ENCODE measurements at places on chromosomes 1 and 21. TPM values are rescaled to one million over a fixed set of nuclear protein-coding genes. Genes with fewer than 3 reads are reported as not detected.
A peak's percentile ranks its signal among the peaks of the same experiment; 100 is the strongest.

GRCh38 chr1:214326406-214326805 lies 45.4 kb downstream of the SMYD2 start:
- DNase-seq = no peak

DNA sequence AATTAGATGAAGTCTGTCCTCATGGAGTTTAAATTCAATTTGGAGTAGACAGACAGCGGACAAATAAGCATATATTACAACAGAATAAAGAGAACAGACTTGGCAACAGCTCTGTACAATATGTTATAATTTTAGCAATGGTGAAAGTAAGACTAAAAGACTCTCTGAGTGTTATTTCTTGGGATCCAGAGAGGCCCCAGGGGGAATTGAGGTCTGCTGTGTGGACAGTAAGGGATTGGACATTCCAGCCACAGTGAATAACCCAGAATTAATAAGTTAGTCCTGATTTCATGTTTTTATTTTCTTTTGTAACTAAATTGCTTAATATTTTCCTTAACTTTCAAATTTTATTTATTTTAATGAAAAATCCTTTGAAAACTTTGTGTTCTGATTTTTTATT lies 101.7 kb downstream of the PATJ start:
- DNase-seq = no peak

DNA sequence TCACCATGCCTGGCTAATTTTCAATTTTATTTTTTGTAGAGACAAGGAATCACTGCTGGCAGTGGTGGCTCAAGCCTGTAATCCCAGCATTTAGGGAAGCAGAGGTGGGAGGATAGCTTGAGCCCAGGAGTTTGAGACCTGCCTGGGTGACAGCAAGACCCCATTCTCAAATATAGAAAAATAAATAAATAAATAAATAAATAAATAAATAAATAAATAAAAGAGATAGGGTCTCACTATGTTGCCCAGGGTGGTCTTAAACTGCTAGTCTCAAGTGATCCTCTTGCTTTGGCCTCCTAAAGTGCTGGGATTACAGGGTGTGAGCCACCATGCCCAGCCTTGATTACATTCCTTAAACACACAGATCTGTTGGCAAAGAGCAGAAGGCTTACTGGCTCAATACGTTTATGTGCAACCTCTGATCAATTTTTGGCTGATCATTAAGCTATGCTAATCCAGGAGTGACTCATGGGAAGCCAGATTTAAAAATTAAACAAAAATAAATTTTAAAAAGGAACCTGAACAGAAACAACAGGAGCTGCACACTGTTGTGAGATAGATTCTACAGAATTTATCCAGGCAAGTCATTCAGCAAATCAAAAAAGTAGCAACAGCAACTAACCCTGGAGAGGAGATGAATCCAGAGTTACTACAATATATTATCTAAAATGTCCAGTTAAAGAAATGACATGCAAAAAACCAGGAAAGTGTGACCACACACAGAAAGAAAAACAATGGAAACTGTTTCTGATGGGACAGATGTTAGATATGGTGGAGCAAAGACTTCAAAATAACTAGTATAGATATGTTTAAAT lies 79.4 kb downstream of the RPE65 start:
- no peak for DNase-seq

DNA sequence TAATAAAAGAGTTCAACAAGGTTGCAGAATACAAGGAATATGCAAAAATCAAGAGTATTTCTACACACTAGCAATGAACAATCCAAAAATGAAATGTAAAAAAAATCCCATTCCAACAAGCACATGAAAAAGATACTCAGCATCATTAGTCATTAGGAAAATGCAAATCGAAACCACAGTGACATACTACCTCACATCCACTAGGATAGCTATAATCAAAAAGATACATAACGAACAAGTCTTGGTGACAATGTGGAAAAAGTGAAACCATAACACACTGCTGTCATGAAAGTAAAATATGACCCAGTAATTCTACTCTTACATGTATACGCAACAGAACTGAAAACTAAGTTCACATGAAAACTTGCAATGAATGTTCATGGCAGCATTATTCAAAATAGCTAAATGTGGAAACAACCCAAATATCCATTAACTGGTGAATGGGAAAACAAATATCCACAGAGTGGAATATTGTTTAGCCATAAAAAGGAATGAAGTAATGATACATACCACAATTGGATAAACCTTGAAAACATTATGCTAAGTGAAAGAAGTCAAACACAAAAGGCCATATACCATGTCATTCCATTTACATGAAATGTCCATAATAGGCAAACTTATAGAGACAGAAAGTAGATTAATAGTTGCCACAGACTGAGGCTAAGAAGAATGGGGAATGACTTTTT lies 34.3 kb downstream of the PIK3R3 start:
- DNase-seq = no peak

- peak; percentile 39 for DNase-seq
Measured at GRCh38 chr21:41961753-41962152, 7.9 kb upstream of the C2CD2 start.

DNA sequence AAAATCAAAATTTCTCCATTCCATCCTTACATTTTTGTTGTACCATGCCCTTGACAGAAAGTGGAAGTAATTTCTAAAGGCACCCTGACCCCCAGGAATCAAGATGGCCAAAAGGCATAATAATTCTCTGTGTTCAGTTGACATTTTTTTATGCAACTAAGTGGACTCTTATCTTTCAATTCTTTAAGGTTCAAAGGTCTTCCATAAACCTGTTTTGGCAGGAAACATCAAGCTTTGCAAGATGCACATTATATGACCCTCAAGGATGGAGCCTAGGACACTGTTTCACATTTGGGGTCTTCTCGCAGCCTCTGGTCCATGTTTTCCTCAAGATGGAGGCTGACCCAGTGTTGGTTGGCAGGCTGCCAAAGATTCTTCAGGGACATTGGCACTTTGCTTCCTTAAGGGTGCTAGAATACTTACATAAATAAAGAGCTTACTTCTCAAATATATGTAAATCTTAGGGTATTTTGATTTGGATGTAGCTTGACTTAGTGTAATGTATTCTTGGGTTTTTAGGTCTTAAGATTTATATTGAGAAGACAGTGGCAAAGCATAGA lies 48.0 kb upstream of the COG2 start:
- no peak for DNase-seq

DNA sequence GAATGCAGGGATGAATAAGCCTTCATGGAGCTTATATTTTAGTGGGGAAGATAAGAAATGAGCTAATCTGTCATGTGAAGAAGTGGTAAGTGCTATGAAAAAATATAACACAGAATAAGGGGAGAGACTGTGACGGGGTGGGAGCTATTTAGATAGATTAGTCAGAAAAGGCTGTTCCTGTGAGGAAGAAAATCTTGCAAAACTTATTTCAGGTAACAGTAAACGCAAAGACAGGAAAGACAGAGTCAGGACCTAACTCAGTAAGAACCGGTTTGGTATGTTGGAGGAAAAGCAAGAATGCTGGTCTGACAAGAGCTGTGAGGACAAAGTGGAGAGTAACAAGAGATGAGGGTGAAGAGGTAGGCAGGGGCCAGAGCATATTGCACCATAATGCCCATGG lies 22.0 kb downstream of the GNAI3 start:
- DNase-seq = no peak

GRCh38 chr1:101004670-101005069 lies 20.9 kb downstream of the DPH5 start:
- DNase-seq = no peak

DNA sequence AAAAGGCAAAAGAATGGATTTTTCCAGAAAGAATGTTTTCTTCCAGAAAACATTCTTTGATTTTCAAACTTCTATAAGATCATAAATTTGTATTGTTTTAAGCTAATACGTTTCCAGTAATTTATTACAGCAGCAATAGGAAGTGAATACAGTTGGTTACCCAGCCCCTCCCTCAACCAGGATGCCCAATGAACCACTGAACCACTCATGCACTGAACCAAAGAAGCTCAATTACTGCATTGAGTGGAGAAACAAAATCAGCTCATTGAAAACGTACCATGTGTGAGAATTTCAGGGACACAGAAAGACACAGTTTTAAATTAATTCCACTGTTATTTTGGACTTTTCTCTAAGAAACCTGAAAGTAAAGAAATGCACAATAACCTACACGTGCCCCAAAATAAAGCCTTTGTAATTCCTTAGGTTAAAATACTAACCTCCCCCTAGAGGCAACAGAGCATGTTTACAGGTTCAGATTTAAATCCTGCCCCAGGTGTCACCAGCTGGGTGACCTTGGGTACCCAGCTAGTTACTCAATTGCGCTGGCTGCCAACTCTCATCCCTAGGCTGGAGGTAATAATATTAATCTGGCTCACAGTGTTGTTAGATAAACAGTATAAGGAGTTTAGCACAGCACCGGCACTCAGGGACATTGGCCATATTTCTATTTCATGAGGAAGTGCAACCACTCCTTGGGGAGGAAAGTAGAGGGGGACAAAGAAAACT lies 111.7 kb downstream of the NMNAT2 start:
- no peak for DNase-seq

DNA sequence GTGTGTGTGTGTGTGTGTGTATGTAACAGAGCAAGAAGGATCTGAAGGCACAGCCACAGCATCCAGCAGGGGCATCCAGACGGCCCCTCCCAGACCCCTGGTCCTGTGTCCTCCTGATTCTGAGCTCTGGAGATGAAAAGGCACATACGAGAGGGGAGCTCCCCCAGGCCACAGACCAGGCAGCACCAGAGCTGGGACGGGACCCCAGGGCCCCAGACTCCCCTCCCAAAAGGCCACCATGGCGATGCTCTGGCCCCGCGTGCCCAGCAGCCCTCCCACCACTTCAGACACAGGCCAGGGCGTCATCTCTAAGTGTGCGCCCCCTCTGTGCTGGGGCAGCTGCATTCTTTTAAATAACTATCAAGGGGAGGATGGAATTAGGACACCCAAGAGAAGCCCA lies 245.8 kb downstream of the MATN1 start:
- DNase-seq = no peak

- no peak for DNase-seq
Measured at GRCh38 chr1:156677616-156678596, 699 bp upstream of the NES start.

DNA sequence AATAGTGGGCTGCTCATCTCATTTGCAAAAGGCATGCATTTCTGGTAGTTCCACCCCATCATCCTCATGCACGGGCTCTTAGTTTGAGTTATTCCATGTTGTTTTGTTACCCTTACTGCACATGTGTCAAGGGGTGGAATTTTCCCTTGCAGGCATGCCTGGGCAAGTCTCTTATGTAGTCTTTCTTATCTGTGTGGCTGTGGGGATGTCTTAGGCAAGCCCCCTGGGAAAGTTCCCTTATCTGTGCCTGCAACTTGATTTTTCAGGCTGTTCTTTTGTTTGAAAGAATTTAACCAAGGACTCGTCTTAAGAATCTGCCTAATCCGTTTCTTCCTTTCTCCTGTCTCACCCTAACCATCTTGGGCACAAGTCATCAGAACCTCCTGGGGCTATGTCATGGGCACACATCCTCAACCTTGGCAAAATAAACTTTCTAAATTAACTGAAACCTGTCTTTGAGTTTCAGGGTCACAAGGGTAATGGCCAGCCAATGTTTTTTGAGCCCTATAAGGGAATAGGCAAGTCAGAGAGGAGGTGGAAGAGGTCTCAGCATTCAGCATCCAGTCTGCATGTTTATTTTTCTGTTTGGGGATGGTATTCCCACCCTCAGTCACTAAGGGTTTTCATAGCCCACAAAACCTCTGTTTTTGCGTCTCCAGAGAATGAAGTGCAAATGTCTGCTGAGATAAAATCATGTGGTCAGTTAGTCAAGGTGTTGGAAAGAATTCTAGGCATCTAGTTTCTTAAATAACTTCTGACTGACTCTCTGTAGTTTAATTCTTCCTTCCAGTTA lies 579.7 kb downstream of the PLA2G4A start:
- DNase-seq = no peak

DNA sequence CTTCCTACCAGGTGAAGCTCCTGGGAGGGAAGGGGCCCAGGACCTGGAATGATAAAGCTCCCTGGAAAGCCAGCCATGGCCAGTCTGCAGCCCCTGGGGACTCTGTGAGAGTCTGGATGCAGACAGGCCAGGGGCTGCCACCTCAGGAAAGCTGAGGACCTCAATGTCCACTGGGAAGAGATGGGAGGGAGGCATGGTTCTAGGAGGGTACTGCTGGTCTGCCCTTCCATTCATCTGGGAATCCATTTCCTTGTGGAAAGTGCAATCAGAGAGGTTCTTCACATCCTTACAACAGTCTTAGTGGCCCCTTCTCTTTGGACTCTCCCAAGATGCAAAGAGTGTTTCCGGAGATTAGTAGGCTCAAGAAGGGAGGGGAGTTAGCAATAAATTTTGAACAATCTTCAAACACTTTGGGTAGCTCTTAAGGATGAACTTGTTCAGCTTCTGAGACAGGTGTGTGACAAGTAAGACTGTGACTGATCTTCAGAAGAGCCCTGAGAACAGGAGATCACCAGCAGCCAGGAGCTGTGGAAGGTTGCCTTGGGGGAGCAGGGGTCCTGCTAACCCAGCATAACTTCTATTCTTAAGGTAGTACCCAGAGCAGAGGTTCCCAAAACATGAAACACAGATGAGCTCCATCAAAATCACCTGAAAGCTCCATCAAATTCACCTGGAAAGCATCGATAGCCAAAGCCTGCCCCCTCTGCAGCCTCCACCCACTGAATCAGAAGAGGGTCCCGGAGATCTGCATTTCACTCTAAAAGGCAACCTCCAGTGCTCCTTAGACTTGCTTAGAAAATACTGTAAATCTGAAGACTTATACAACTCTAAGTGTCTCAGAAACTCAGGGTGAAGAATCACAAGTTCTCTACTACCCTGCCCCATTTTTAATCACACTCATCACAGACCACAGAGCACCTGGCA lies 616 bp upstream of the LAX1 start:
- DNase-seq = no peak

GRCh38 chr1:115166531-115167091 lies 77.3 kb upstream of the TSPAN2 start:
- no peak for DNase-seq

DNA sequence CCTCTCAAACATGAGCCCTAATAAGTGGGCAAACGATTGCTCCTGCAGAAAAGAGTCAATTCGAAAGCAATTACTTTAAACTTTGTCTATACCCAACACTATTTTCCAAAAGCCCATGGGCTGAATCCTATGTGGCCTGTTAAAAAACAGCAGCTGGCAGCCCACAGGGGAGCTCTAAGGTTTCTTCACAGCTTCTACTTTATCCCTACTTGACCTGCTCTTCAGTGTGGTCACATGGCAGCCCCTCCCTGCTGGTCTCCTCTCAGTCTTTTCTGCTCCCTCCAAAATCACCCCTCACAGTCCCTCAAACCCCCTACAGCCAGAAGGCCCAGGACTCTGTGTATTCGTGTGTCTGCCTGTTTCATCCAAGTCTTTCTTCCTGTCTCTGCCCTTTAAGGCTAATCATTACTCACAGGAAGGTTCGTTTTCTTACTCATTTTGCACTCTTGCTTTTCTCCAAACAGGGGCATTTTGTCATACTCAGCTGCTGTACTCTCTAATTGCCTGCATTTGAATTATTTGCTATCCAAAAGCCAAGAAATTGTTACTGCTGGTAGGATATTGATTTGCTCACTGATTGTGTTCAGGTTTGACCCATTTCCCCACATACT lies 62.4 kb upstream of the FAM3B start:
- no peak for DNase-seq

- DNase-seq = no peak
Measured at GRCh38 chr1:45328680-45329079, 2.0 kb downstream of the HPDL start.

GRCh38 chr1:202692959-202693555 lies 17.2 kb downstream of the SYT2 start:
- DNase-seq = peak; percentile 64

- DNase-seq = no peak
Measured at GRCh38 chr1:201377611-201378092, at the start of gene TNNT2. Gene TNNT2, minus strand, starts transcription at chr1:201377680. Its CDS starts 4,426 bp downstream, at chr1:201373254.

PPM1J gene
- 0.94 TPM for total RNA-seq

TRIM67 gene
- total RNA-seq = not detected

GRIK3 gene
- total RNA-seq = 0.55 TPM

LRP8 gene
- 11.3 TPM for total RNA-seq

B3GALT5 gene
- total RNA-seq = 21.9 TPM

AQP10 gene
- total RNA-seq = not detected

KCNN3 gene
- total RNA-seq = 5.4 TPM

Data from ureter (tissue), 1 donor.